NCI-H1048 (cell line): ENCODE measurements at places on chromosomes 2 and 18.

DNA sequence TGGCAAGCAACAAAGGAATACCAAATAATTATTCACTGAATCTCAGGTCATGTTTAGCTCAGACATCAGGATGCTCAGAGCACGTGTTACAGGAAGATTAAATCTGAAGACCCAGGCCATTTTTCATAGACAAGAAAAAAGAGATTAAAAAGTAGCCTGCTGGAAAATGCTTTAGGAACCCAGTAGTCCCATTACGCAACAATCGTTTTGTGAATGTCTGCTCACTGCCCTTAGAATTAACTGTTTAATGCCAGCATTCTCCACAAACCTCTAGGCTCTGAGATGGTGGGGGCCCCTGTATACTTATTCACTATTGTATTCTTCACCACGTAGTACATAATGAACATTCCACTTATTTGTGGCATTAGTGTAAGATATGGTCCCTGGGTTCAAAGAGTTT is 154.6 kb upstream of the NYAP2 start:
- no peak for DNase-seq

DNA sequence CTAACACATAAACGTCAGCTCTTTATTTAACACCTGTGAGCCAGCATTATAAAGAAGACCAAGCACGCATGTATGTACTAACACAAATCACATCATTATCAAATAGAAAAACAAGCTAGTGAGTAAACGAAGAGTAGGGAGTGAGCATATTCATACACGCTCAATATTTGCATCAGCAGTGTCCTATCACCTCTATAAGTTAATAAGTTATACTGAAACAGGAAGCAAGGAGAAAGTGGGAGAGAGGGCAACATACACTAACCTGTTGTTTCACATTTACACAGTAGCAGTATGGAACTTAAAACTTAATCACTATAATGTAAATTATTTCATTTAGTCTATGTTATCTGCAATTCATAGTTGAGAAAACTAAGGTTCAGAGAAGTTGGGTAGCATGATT is 321.5 kb upstream of the TANK start:
- no peak for DNase-seq

GRCh38 chr18:55634545-55634944 is 46.6 kb upstream of the TCF4 start:
- DNase-seq: no peak

DNA sequence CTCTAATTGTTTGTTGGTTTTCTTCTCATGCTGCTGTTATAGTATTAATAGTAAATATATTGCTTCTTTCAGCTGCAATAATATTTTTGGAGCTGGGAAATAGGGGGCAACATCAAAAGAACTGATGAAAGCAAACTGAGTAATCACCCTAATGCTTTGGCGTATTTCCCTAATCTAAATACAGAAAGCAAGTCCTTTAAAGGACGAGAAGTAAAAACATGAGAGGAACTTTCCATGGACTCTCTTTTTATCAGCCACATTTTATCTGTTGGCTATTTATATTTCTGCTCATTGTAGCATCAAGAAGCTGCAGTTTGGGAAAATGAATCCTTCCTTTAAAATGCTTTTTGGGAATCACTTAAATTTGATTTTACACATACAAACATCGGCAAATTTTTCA is 139.9 kb upstream of the SLC8A1 start:
- no peak for DNase-seq

DNA sequence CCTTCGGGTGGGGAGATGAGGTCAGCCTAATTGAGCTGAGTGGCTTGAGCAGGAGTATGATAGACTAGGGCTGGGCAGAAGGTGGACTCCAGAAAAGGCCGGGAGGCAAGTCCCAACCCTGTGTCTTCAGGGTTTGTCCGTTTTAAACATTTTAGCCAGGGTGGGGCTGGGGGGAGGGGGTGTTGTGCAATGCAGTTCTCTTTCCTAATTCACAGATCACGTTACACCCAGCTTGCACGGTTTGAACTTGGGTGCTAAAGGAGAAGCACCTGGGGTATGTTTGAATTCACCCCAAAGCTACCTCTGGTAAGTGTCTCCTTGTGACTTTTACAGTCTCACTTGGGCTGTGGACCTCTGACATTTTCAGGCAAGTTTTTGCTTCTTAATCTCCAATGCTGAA is 233.3 kb downstream of the AGAP1 start:
- DNase-seq: no peak

DNA sequence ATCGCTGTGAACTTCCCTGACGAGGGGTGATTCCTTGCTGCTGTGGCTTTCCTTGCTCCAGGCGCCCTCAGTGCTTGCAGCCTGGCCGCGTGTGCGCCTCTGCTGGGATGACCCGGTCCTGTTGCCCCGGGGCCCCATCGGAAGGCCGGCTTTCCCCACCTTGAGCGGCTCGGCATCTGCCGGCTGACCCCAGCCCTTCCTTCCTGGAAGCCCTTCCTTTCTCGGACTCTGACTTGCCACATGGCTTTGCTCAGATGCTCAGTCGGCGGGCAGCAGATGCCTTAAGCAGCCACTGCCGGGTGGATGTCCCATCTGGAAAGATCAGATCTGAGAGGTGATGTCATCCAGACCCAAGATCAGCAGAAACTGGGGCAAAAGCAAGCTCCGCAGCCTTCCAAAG is 100.5 kb upstream of the ODC1 start:
- DNase-seq: no peak

- DNase-seq: no peak
Observed at GRCh38 chr2:227615906-227616305, 1.3 kb upstream of the SCYGR3 start.

DNA sequence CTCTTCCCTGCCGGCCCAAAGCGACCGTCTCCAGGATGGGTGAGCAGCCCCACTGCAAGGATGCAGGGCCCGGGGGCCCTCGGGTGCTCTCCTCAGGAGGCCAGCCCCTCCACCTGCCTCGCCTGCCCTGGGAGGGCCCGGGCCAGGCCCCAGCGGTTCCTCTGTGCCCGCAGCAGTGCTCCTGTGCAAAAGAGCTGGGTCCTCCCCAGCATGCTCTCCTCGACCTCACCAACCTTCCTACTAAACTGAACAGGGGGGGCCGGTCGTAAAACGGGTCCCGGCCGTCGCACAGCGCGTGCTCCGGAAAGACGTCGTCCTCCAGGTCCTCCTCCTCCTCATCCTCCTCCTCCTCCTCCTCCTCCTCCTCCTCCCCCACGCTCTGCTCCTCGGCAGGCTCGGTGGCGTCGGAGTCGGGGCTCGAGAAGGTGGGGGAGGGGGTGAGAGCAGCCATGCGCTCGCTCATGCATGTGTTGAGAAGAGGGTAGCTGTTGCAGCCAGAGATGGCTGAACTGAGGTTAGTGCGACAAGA is 62.9 kb downstream of the KIF1A start:
- no peak for DNase-seq

DNA sequence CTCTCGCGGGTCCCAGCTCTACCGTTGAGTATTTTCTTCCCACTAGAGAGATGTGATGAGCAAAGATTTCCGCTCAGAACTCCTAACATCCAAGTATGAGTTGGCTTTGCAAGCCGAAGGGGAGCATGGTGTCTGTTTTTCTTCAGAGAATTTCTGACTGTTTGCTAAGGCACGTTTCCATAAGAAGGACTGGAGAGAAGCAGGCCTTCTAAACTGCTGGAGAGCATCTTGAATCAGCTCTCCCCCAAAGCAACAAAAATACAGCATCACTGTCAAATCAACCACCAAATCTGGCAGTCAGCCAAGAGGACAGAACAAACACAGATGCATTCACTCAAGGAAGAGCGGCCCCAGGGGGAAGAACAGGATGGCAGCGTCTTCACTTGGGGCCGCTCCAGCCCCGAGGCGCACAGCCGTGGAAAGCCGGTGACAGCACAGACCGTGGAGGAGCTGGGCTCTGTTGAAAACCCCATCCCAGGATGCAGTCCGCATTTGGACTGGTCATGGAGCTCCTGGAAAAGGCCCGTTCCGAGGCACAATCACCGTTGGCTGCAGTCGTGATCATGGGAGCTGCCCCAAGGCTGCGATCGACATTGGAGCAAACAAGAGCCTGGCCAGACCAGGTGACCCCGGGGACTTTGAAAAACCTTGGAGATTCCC is 101.4 kb downstream of the NFATC1 start:
- DNase-seq: no peak

GRCh38 chr2:231727621-231728020 is 19.3 kb downstream of the PTMA start:
- no peak for DNase-seq

- DNase-seq: no peak
Observed at GRCh38 chr18:22482948-22483347, 65.2 kb upstream of the CTAGE1 start.

- DNase-seq: no peak
Observed at GRCh38 chr2:63834401-63834800, 7.3 kb upstream of the UGP2 start.

GRCh38 chr2:48461721-48462120 is 68.2 kb upstream of the STON1 start:
- no peak for DNase-seq

DNA sequence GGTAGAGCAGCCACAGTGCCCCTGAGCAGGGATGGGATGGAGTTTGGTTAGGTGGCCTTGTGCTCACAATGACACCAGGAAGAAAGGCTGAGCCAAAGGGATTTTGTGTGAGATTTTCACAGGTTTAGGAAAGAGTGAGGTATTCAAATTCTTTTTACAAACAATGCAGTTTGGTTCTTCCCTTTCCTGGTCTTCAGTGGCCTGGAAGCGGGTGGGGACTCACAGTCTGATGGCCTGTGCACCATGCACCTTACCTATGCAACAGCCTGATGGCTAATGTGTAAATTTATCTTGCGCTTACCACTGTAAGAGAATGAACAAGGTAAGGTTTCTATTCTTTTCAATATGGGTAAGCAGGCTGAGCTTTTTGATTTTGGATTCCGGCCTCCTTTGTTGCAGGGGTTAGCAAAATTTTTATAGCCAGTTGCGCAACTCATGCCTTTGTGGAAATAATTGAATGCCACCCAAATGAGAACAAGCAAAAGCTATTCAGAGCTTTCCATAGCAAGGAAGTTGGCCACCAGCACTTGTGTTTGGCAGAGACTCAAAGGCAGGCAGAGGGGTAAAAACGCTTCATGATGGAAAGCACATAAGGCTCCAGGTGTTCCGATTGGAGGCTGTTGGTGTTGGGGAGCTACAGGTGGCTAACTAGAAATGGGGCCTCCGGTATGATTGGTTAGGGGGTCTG is 23.8 kb upstream of the IL1R2 start:
- DNase-seq: no peak

DNA sequence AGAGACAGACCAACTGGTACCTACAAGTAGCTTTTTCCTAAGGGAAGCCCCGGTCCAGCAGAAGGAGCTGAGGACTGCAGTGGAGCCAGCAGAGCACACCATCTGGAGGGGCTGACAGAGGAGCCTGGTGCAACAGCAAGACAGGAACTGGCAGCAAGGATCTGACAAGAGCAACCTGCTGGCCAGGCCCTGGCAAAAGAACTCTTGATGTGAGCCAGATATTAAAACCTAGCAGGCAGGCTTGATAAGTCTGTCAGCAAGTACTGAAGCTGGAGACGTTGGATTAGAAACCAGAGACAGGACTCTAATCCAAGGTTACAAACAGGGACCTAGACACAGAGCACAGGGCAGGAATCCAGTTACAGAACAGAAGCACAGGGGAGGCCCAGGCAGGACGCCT is 260.7 kb upstream of the MGAT5 start:
- DNase-seq: no peak

DNA sequence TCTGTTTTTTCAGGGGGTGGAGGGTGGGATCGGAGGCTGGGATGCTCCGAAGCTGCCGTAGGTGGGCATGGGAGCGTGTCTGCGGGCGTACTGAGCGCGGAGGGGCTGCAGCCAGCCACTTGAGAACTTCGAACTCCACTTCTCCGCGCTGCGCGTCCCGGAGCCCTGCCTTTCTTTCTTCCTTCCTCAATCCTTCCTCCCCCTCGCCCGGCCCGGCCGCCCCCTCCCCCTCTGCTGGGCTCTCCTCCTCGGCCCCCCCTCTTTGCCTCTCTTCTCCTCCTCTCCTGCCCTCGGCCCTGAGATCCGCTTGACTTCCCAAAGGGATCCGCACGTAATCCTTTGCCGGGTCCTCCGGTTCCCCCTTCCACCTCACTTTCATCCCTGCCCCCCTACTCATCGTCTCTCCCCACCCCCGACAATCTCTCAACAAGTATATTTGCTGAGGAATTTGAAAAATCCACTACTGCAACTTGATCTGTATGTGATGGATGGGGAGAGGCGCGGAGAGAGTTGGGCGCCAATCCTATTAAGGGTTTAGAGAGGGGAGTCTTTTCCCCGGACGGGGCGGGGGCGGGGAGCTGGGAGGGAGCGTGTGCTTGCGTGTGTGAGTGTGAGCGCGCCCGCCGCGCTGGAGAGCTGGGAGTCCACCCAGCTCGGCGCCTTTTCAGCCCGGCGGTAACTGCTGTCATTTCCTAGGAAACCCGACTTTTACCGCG is 1.1 kb downstream of the GLI2 start:
- peak; percentile 15 for DNase-seq

- peak; percentile 90 for DNase-seq
Observed at GRCh38 chr18:74534981-74535649, 815 bp downstream of the CNDP1 start.

- no peak for DNase-seq
Observed at GRCh38 chr2:168490946-168491605, 35.0 kb downstream of the CERS6 start.

- DNase-seq: no peak
Observed at GRCh38 chr18:36297417-36298125, at the start of gene FHOD3. Gene FHOD3, plus strand, starts transcription at chr18:36297713. Its CDS starts 123 bp downstream, at chr18:36297836.

GRCh38 chr18:62844850-62845643 is 129.7 kb downstream of the PHLPP1 start:
- no peak for DNase-seq

- DNase-seq: no peak
Observed at GRCh38 chr2:162379719-162380580, 36.0 kb downstream of the GCA start.

GRCh38 chr2:33530690-33531548 is 54.5 kb downstream of the RASGRP3 start:
- no peak for DNase-seq

DNA sequence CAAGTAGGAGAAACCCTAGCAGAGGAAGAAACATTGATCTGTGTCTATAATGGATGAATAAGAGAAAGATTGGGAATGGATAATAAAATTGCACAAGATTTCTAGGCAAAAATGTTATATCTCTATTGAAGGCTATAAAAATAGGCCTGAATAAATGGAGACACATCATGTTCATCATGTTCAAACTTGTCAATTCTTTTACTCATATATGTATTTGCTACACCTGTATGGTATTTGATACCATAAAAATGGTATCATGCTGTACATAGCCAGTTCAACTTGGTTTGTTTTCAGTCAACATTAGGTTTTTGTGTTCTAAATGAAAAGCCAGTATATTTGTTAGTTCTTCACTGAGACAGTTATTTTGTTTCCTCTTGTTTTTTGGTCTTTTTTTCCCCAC is 132.2 kb upstream of the RNF152 start:
- DNase-seq: no peak

- no peak for DNase-seq
Observed at GRCh38 chr18:9914334-9914583, 443 bp downstream of the VAPA start.

DNA sequence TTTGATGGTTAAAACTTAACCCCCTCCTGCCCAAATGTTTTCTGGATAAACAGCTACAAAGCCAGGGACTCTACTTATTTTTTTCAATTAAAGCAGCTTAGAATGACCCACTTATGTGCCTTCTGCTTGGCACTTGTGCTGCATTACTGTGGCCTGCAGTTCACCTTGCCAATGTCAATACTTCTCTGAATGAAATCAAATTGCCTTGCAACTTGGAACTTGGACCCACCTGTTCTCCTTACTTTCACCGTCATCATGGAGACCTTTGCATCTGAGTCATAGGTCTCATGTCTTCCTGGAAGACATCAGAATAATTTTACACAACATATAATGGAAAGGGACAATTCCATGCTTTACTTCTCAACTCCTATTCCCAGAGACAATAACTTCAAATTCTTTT is 92.1 kb upstream of the FHL2 start:
- no peak for DNase-seq
